NCI-H187 (cell line): ENCODE measurements at places on chromosomes 12 and 14.

GRCh38 chr12:124542021-124542949 is 25.1 kb downstream of the NCOR2 start:
- DNase-seq, result no peak

DNA sequence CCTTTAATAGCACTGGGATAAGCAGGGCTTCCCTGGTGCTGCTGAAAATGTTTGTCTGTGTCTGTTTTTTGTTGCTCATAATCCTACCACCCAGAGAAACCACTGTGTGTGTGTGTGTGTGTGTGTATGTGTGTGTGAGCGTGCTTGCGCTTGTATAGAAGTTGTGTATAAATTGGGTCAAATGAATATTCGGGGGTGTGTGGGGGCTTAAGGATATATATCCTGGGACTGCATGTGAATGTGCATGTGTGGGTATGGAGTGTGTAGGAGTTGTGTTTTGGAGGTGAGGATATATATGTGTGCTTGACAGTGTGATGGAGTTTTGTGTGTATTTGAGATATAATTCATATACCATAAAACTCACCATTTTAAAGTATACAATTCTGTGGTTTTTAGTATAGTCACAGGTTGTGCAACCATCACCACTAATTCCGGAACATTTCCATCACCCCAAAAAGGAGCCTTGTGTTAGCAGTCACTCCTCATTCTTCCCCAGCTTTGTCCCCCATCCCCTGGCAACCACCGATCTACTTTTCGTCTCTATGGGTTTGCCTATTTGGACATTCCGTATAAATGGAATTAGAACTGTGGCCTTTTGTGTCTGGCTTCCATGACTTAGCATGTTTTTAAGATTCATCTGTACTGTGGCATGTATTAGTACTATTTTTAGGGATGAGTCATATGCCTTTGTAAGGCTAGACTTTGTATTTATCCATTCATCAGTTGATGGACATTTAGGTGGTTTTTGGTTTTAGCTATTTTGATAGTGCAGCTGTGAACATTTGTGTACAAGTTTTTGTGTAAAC is 25.6 kb downstream of the TCTN1 start:
- DNase-seq, result no peak

- DNase-seq, result peak; percentile 76
Observed at GRCh38 chr12:110403976-110404682, 621 bp upstream of the ANAPC7 start.

DNA sequence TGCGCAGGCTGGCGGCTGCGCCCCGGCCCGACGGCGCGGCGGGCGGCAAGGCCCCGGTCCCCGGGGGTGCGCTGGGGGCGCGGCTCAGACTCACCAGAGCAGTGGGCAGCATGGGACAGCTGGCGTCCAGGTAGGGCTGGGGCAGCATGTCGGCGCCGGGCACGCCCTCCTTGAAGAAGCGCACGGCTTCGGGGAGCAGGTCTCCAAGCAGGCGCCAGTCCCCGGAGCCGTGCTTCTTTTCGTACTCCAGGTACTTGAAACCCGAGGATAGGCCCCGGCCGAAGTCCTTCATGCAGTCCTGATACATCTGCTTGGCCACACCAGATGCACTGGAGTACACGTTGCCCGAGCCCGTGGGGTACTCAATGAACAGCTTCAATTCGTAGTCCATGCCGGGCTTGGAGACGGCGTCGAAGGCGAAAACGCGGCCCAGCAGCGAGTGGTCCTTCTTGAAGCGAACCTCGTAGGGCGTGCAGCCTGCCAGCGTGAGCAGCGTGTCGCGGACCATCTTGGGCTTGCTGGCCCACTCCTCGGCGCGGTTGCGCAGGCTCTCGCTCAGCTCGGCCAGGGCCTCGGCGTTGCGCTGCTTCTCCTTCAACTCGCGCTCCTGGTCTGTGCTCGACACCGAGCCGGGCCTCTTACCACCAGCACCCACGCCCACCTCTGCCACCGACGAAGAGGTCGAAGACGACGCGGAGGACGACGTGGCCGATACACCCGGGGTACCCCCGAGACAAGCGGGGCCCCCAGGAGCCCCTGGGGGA is 2.2 kb downstream of the IRF2BPL start:
- DNase-seq, result no peak

- DNase-seq, result no peak
Observed at GRCh38 chr14:78259831-78260230, 89.7 kb downstream of the NRXN3 start.

GRCh38 chr12:33588725-33589405 is 149.2 kb upstream of the SYT10 start:
- DNase-seq, result no peak

GRCh38 chr12:102116392-102116791 is 3.5 kb downstream of the NUP37 start:
- no peak for DNase-seq

DNA sequence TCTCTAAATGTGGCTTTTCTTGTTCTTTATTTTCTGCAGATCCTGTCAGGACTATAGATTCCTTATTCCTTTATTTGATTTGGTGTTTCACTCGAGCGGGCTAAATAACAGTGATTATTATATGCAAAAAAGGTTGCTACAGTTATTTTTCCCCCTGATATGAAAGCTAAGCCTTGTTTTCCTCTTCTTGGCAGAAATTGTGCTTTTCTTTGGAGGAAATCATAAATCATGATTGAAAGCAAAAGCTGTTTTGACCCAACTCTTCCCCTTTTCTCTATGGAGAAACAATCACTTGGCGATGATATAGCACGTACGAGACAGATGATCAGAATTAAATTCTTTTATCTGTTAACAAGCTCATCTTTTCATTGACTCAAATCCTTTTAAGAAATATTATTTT is 31.4 kb downstream of the PPFIBP1 start:
- DNase-seq, result no peak

DNA sequence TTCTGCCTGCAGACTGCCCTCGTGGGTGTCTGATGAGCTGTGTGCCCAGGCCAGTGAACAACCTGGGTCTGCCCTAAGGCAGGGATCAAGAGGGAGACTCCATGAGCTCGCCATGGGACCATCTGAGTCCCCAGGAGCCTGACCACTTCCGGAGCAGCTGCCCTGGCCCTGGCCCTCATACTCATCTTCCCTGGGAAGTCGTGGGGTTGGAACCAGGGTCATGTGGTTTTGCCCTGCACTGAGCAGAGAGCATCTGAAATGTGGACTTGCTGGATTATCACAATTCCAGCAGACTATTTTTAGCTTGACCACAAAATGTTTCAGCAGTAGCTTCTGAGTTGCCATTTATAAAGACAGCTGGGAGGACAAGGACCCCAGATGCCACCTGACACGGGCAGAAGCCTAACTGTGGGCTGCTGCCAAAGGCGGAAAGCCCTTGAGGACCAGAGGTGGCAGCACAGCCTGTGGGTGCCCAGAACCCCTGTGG is 6.7 kb downstream of the BTBD6 start:
- no peak for DNase-seq

GRCh38 chr14:35247777-35248475 is 44.3 kb upstream of the PSMA6 start:
- no peak for DNase-seq

DNA sequence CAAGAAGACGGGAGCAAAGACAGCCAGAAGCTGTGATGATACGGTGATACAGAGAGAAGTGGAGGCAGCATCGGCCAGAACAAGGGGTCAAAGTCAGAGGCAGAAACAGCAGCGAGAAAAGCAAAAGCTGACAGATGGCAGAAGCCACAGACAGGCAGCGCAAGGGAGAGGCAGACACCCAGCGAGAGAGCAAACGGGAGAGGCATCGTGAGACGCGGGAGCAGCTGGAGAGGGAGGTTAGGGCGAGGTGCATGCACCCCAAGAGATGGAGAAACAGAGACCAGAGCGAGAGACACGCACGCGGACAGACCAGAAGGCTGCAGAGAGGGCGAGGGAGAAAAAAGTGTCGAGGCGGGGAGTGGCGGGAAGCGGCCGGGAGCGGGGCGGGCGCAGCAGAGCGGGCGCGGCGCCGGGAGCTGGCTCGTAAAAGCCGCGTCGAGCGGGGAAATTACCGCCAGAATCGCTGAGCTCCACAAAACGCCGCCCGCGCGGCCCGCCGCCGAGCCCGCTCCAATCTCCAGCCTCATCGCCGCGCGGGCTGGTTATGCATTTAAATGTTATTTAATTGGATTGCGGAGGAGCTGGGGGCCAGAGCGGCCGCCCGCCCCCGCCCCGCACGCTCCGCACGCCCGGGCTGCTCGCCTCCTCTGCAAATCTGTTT is 15.6 kb downstream of the SMUG1 start:
- peak; percentile 41 for DNase-seq

DNA sequence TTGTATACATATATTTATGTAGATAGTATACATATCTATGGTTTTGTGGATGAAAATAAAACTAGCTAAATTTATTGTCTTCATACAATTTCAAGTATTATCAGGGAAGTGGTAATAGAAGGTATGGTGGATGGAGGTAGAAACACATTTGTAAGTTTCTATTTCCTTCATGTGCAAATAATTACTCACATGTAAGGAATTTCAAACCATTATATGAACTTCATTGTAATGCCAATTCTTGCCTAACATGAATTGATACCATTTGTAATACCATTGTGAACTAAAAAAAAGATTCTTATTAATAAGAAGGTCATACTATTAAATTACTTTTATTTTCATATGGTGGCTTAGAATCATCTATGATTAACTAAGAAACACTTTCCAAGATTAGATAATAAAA is 20.1 kb upstream of the PPFIA2 start:
- no peak for DNase-seq

- no peak for DNase-seq
Observed at GRCh38 chr12:98896938-98897337, 251.8 kb downstream of the APAF1 start.

- DNase-seq, result no peak
Observed at GRCh38 chr12:121581686-121582429, 1.0 kb upstream of the KDM2B start.

DNA sequence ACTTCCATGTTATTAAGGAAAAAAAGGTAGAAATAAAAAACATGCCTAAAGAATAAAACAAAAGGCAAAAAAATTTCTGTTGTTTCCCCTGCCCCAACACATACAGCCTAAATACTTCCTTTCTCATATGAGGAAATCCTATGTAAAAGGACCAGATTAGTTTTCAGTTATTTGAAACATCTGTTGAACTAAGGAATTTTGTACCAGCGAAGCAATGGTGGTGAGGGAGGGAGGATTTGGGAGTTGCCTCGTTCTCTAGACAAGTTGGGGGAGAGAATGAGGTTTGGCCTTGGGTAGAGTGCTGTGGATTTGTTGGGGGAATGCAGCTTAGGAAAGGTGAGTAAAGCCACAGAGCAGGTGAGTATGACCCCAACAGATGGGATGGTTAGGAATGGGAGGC is 141.5 kb upstream of the RFLNA start:
- no peak for DNase-seq

DNA sequence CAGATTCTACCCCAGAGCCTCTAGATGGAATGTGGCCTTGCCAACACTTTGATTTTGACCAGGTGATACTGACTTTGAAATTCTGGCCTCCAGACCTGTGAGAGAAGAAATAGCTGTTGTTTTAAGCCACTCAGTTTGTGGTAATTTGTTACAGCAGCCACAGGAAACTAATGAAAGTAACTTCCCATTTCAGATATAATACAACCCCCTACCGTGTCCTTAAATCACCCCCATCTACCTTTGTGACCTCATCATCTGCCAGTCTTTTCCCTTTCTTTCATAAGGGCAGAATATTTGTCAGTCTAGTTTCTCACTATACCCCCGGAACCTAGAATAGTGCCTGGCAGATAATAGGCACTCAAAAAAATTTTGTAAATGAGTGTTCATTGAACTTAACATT is 39.6 kb downstream of the PPP4R4 start:
- no peak for DNase-seq

DNA sequence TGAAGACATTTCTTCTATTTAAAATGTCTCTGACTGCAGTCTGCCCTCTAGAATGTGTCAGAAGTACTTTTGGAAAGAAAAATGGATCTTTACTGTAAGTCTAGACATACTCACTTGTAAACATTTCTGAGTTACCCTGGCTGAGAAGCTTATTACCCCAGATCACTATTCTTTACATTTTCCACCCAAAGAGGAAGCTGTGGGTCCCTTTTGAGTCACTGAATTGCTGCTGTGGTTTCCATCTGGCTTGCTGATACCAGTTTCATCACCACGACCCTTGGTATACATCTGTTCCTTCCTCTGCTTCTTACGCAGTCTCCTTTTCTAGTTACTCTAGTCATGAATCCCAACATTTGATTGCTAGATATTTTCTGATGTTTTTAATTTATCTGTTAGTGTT is 20.2 kb upstream of the CLEC4D start:
- no peak for DNase-seq

DNA sequence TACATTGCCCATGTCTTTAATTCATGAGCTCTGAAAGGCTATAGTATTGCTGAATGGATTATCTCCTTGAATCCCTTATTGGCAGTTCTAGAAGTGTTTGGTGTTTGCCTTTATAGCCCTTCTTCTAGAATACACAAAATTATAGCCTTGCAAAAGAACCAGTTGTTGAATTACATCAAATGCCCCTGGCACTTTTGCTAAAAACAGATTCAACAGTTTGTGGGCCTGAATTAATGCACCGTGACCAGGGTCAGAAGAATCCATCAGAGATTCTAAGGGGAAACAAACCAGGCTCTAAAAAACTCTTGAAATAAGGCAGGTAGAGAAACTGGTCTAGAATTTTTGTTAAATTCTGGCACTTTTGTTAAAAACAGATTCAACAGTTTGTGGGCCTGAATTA is 197.8 kb downstream of the SOX5 start:
- DNase-seq, result no peak

GRCh38 chr12:79162948-79163347 is 298.4 kb downstream of the SYT1 start:
- no peak for DNase-seq

GRCh38 chr14:56180754-56181542 is 62.7 kb downstream of the PELI2 start:
- no peak for DNase-seq

DNA sequence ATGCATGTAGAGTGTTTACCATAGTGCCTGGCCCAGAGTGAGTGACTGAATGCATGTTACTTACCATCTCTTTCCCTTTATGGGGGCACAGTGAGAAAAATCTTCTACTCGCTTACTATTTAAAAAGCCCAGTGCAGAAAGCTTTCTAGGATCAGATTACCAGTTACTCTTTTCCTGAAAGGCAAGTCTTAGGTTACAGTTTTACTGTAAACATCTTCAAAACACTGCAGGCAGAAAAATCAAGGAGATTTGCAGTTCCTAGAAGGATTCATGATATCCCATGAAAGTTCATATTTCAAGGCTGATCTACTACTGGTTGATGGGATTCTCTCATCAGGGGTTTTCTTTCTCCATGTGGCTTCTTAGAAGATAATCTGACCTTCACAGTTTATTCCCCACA is 29.3 kb upstream of the DAAM1 start:
- peak; percentile 21 for DNase-seq

DNA sequence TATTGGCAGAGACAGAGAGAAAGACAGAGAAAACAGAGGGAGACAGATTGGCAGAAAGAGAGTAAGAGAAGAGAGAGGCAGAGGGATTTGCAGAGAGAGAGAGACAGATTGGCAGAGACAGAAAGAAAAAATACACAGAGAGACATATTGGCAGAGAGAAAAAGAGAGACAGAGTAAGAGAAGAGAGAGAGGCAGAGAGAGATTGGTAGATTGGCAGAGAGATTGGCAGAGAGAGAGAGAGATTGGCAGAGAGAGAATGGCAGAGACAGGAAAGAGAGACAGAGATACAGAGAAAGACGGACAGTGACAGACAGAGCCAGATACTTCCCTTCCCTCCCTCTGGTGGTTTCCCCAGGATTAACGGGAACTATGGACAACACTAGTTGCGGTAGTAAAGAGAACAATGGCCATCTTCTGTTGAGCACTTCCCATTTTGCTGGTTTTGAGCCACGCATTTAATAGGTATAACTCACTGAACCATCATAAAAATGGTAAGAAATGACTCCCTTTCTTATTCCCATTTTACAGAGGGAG is 2.6 kb upstream of the NOS1 start:
- DNase-seq, result no peak

GRCh38 chr12:4984344-4984743 is 59.3 kb upstream of the KCNA5 start:
- no peak for DNase-seq
